ENCODE measurements at places on chromosomes 4 and X. TPM values are rescaled to one million over a fixed set of nuclear protein-coding genes. Genes with fewer than 3 reads are reported as not detected.

GRCh38 chr4:174210952-174211490 lies 72.4 kb downstream of the FBXO8 start:
- no peak overlapping the region for H3K4me3 ChIP-seq
- H3K27me3 ChIP-seq = peaks cover 69% of the 10 kb centered on the region
- no peaks in the 10 kb centered on the region for H3K36me3 ChIP-seq
- no peak for DNase-seq

GRCh38 chr4:2069161-2069971 lies 10.2 kb downstream of the NAT8L start:
- H3K27me3 ChIP-seq = no peaks in the 10 kb centered on the region
- H3K27ac ChIP-seq = no peak overlapping the region
- DNase-seq = no peak
- no peak overlapping the region for H3K4me3 ChIP-seq
- no peaks in the 10 kb centered on the region for H3K4me1 ChIP-seq

DNA sequence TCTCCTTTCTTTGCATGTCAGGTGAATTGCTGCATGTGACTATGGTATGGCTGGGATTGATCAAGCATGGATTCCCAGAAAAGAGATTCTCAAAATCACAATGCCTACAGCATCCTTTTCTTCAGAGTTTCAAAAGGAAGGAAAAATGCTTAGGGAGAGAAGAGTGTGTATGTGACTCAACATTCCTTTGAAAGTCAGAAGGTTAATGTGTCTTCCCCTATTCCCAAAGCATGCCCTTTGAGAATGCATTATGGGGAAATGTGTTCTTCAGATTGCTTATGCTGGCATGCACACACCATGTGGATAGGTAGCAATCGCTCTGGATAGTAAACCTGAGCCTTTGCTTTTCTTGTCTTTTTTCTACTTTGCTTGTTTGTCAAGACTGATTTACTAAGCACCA lies 78.5 kb downstream of the ELOVL6 start:
- H3K27me3 ChIP-seq = no peaks in the 10 kb centered on the region
- DNase-seq = no peak
- no peak overlapping the region for H3K4me3 ChIP-seq
- no peaks in the 10 kb centered on the region for H3K4me1 ChIP-seq
- no peak overlapping the region for H3K27ac ChIP-seq

PHOX2B gene
- not detected for total RNA-seq

Data from activated B cell treated with CpG ODN at 0.5 μM for 24 hours (primary cell).